CD4-positive, CD25-positive, alpha-beta regulatory T cell (primary cell): ENCODE measurements at places on chromosomes 2 and 18.

DNA sequence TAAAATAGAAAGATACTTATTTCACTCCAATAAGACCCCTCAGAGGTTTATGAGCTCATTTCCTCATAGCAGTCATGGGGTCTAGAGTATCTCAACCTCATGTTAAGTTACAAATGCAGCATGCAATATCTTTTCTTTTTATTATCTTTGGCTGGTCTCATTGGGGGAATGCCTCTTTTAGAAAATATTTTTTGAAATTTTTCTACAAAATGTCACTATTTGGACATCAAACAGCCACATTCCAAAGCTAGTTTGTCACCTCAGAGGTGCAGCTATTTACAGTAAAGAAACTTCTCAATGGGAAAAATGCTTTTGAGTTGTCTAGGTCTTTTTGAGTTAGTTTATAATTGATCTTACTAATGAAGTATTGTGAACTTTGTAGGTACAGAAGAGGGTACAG, 370.7 kb upstream of the LRATD1 start:
- no peaks in the 10 kb centered on the region for H3K4me1 ChIP-seq
- H3K27ac ChIP-seq = no peak overlapping the region
- no peak for DNase-seq
- H3K36me3 ChIP-seq = no peaks in the 10 kb centered on the region
- H3K4me3 ChIP-seq = no peak overlapping the region

DNA sequence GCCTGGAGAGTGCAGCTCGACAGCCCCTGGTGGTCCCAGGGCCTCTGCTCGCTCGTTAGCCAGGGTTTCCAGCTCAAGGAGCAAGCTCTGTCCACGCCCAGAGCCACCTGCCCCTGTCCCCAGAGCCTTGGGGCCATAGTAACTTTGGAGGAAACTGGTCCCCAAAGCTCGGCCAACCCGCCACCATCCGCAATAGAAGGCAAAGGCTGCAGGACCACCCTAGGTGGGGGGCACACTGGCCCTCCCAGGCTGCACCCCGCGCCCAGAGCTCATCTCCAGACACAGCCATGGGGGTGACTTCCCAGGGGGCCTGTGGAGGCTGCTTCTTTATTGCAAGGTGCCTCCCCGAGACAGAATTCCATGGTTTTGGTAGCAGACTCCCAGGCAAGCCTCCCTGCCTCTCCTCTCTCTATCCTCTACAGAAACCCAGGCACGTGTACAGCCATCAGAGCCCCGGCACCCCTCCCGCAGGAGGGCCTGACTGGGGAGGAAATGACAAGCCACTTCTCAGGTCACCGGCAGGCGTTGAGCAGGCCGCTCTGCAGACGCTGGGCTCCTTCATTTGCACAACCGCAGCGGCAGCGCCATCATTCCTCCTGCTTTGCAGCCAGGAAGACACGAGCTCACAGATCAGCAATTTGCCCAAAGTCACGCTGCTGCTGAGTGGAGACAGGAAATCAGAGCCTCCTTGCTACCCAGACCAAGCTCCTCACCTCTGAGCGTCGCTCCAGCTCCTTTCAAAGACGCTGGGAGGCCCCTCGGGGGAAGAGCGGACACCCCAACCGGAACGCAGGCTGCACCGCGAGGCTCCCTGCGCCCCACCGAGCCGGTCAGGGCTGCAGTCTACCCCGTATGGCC, 80.2 kb downstream of the NDUFA10 start:
- no peaks in the 10 kb centered on the region for H3K27me3 ChIP-seq
- DNase-seq = no peak
- no peak overlapping the region for H3K4me3 ChIP-seq
- H3K4me1 ChIP-seq = peaks cover 14% of the 10 kb centered on the region
- H3K36me3 ChIP-seq = no peaks in the 10 kb centered on the region

- H3K27me3 ChIP-seq = no peaks in the 10 kb centered on the region
- DNase-seq = no peak
- H3K4me3 ChIP-seq = no peak overlapping the region
- no peaks in the 10 kb centered on the region for H3K36me3 ChIP-seq
- H3K4me1 ChIP-seq = no peaks in the 10 kb centered on the region
These were observed 61.5 kb downstream of the EFR3B start for GRCh38 chr2:25103287-25103871.

DNA sequence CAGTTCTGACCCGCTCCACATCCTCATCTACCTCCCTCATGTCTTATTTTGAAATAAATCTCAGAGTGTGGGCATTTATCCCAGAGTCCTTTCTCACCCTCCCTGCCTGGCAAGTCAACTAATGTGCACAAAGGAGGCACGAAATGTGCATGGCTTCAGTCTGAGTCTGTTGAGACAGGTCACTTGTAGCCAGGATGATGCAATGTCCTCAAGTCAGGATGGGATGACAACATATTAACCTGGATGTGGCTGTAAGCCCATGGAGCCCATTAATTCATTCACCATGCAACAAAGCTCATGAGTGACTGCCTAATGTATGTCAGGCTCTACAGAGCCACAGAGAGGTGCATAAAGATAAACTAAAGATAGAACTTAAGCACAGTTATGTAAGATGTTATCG, 34.5 kb downstream of the KCNG3 start:
- no peak overlapping the region for H3K27ac ChIP-seq
- H3K36me3 ChIP-seq = no peaks in the 10 kb centered on the region
- H3K4me1 ChIP-seq = no peaks in the 10 kb centered on the region
- no peak overlapping the region for H3K4me3 ChIP-seq
- no peaks in the 10 kb centered on the region for H3K27me3 ChIP-seq
- no peak for DNase-seq

GRCh38 chr2:198700319-198700718, 757.4 kb downstream of the SATB2 start:
- H3K27me3 ChIP-seq = no peaks in the 10 kb centered on the region
- H3K4me1 ChIP-seq = no peaks in the 10 kb centered on the region
- DNase-seq = no peak
- no peak overlapping the region for H3K27ac ChIP-seq
- no peaks in the 10 kb centered on the region for H3K36me3 ChIP-seq
- H3K4me3 ChIP-seq = no peak overlapping the region

GRCh38 chr2:192146069-192147015, 48.4 kb downstream of the TMEFF2 start:
- H3K27ac ChIP-seq = no peak overlapping the region
- H3K36me3 ChIP-seq = no peaks in the 10 kb centered on the region
- no peaks in the 10 kb centered on the region for H3K27me3 ChIP-seq
- H3K4me3 ChIP-seq = no peak overlapping the region
- no peaks in the 10 kb centered on the region for H3K4me1 ChIP-seq
